Activated CD4-positive, CD25-positive, alpha-beta regulatory T cell treated with anti-CD3 and anti-CD28 coated beads, Interleukin-2, amount 50 U/mL, for 24 hours (primary cell): ENCODE measurements at places on chromosomes 5 and 9.

- no peak for ATAC-seq
Measured at GRCh38 chr5:67809589-67809988, 406.0 kb upstream of the PIK3R1 start.

- ATAC-seq = no peak
Measured at GRCh38 chr9:17609312-17610005, 30.6 kb downstream of the SH3GL2 start.

GRCh38 chr5:130546211-130546610 is 618.8 kb downstream of the HINT1 start:
- no peak for ATAC-seq

DNA sequence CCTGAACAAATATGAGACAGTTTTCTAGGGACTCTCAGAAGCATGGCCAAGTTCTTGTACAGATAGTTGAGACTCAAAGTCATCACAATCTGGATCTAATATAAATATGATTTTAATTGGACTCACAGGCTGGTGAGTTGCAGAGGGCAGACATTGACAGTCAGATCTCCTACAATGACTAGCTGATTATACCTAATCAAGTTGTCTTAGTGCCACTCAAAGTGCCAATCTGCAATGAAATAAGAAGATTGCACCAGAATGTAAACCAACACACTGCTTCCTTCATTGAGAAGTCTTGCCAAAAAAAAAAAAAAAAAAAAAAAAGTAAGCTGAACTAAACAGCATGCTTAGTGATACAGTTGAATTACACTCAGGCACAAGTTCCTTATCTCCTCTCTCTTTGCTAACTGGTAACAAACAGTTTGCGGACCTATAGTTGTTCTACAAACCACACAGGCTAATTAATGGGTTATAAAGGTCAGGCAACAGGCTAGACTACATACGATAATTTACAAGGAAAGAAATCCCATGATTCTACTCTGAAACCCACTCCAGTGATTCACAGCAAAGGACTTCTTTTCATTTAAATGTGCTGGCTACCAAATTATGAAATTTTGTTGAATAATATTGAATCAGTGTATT is 107.3 kb upstream of the NIPBL start:
- no peak for ATAC-seq

DNA sequence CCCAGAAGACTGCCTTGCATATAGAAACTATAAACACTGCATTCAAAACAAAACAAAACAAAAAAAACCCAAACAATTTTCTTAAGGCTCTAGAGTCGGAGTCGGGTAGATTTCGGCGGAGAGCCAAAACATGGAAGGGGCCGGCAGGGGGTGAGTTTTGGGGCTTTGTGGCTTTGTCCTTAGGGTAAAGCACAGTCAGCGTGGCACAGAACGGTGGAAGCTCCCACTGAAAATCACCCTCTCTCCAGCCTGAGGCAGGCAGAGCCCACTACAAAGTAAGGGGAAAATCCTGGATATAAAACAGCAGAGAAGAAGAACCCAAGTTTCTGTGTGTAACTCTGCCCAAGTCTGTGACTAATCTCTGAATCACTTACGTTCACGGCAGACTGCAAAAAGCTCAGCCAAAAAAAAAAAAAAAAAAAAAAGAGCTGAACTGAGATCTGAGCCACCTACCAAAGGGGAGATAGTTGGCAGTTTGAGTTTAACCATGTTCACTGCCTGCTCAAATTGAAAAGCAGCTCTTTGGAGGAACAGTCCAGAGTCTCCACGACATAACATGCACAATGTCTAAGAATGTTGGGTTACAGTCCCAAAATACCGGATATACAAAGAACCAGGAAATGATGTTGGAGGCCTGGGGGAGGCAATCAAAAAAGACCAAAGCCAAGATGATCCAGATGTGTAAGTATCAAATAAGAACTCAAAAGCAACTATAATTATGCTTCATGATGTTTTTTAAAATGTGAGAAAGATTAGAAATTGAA is 26.6 kb upstream of the OR2K2 start:
- peak; percentile 56 for ATAC-seq

DNA sequence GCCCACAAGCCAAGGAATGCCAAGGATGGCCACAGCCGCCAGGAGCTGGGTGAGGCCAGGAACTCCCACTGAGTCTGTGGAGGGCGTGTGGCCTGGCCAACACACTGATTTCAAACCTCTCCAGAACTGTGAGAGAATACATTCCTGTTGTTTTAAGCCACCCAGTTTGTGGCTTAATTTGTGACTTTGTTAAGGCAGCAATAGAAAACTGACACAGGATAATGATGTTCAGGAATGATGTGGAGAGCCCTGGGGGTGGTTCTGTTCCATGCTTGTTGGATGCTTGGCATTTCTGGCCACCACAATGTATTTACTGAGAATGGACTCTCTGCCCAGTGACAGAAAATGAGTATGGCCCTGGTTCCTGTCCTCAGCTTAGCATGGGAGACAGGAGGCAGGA is 82.8 kb downstream of the DAP start:
- no peak for ATAC-seq

DNA sequence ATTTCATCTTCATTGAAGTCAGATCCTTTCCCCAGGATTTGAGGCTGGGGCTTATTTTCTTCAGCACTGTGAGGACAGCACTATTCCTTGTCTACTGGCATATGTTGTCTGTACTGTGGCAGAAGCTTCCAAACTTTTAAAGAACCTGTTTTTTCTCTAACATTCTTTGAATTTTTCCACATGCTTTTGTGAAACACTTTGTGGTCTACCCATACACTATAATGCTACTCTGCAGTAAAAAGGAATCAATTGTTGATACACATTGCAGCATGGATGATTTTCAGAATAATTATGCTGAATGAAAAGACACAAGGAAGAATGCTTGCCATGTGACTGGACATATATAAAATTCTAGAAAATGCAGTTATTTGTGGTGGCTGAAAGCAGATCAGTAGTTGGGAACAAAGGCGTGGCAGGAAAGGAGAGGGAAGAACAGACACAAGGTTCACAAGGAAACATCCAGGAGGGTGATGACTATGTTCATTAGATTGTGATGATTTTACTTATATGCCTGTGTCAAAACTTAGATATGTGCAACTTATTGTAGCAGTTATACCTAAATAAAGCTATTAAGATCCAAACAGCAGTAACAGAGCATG is 96.8 kb downstream of the WNK2 start:
- no peak for ATAC-seq

- ATAC-seq = no peak
Measured at GRCh38 chr5:110590187-110590586, 136.3 kb downstream of the TMEM232 start.

- ATAC-seq = no peak
Measured at GRCh38 chr5:157997991-157998504, 139.1 kb upstream of the CLINT1 start.

GRCh38 chr9:12670006-12670405 is 23.2 kb upstream of the TYRP1 start:
- ATAC-seq = no peak

DNA sequence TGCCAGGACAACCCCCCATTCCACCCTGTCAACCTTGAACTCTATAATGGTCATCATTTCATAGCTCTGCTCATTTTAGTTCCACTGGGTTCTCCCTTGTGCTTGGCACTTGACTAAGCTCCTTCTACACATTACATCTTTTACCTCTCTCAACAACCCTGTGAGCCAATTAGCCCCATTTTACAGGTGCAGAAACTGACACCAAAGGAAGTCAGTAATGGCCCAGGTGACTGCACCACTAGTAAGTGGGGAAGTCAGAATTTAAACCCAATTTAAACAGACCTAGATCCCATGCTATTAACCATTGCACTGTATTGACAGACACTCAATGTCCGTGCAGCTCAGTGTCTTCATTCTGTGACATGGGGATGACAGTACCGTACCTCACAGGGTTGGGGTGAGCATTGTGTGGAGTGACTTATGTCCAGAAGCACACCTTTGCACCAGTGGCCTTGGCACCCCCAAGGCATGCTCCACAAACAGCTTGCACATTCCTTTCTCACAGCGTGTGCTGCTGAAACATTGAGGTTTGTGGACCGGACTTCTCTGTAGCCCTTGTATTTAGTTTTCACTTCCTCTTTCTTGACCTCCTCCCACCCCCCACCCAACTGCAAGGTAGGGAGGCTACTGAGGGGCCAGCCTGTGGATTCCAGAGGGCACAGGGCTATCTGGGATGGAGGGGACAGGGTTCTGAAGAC is 23.1 kb downstream of the IRF1 start:
- no peak for ATAC-seq
